ENCODE measurements at places on chromosomes 7 and 10. TPM values are rescaled to one million over a fixed set of nuclear protein-coding genes. Genes with fewer than 3 reads are reported as not detected.

TECPR1 gene
- total RNA-seq, result 13.9 TPM

MMD2 gene
- total RNA-seq, result not detected

CLDN4 gene
- not detected for total RNA-seq

LRIT2 gene
- total RNA-seq, result not detected

CYP26C1 gene
- total RNA-seq, result not detected

CALHM1 gene
- total RNA-seq, result not detected

DNA sequence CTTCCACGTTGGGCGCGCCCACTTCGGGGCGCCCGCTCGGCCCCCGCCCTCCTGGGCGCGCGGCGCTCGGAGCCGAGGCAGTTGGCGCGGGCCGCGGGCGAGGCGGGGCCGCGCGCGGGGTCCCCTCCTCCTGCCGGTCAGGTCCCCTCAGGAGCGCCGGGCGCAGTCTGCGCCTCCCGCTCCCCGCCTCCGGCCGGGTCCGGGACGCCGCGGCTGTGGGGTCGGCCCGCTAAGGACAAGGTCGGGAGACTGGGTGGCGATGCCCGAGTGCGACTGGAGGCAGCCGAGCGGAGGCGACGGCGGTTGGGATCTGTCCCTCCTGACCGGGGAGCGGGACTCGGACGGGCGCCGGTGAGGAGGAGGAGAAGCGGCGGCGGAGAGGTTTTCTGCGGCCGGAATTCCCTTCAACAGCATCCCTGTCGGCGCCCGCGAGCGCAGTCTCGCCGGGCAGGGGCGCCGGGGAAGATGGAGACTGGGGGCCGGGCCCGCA lies at the start of gene ATRNL1:
Gene ATRNL1 (plus strand): TSS at position 80 of the 490 bp plus-strand sequence. CDS start 386 bp downstream, at position 466.
- no peak for DNase-seq

- DNase-seq, result no peak
These were observed 59.3 kb downstream of the C10orf105 start for GRCh38 chr10:71660313-71660712.

GRCh38 chr7:7768977-7769709 lies 50.7 kb upstream of the RPA3 start:
- DNase-seq, result no peak

- no peak for DNase-seq
These were observed 21.6 kb downstream of the PRPF18 start for GRCh38 chr10:13608246-13608853.

DNA sequence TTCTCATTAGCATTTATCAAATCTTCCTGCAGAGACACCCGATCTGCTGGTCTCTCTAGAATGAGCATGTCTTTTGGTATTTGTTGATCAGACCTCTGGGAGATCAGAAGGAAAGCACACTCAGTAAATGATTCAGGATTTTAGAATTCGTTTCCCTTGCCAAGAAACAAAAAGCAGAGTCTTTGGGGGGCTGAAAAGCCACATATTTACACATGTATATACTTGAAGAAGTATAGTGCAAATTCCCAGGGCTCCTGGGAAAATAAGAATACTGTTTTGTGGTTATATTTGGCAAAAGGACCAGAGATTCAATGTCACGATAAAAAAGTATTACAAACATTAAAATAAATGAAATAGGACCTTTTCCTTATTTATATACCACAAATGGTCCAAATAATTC lies 100.2 kb downstream of the AGMO start:
- no peak for DNase-seq

- no peak for DNase-seq
These were observed 78.7 kb downstream of the ATXN7L1 start for GRCh38 chr7:105797652-105798051.

DNA sequence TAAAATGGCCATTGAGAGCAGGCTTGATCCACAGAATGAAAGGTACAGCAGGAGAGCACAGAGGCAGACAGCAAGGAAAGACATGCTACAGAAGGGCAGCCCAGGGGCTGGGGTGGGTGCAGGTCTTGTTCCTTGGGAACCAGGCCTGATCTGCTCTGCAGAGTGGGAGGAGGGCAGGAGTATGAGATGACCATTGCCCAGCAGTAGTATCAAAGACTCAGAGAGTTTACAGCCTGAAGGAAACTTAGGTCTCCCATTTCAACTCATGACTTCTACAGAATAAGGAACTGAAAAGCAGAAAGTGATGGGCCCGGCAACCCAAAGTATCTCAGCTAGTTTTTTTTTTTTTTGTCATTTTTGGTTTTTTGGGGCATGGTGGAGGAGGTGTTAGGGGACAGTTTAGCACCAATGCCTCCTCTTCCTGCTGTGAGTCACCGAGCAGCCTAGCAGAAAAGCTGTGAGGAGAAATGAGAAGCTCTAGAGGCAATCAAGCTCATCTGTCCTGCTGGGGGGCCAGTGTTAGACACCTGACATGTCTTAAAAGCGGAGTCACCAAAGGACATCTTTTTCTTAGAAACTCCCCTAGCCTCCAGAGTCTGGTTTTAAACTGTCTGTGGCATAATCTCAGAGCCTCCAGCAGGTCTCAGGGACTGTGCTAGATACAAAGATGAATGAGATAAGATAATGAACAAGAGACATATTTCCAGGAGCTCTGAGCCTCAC lies 34.3 kb upstream of the HERPUD2 start:
- no peak for DNase-seq

DNA sequence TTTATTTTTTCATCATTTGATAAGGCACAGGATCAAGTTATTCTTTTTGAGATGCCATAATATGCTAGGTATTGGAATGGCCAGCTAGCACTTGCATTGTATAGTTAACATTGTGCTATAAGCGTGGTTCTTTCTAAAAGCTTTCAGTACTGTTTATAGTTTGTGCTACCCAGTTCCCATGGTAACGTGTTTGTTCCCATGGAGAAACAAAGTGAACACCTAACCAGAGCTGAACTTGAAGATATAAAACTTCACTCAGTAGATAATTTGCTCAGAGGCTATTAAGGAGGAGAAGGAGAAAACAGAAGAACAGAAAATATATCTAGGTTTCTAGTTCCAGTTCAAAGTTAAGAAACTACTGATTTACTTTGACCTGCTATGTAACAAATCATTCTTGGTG lies 23.6 kb upstream of the ITGB8 start:
- no peak for DNase-seq

DNA sequence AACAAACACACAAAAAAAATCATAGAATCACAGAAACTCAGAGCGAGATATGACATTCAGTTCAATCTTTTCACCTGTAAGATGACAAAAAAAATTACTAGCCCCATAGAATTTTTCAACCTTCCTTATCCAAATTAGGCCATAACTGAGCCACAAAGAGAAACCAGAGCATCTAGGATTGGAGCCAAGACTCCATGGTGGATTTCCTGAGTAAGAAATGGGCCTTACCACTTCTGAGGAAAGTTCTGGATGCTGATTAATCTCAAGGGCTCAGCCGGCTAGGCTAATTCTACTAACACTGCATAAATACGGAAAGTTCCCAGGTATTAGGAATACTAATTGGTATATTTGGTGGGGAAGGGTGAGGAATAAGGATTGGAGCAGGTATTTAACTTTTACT lies 16.8 kb downstream of the LIPM start:
- DNase-seq, result no peak

DNA sequence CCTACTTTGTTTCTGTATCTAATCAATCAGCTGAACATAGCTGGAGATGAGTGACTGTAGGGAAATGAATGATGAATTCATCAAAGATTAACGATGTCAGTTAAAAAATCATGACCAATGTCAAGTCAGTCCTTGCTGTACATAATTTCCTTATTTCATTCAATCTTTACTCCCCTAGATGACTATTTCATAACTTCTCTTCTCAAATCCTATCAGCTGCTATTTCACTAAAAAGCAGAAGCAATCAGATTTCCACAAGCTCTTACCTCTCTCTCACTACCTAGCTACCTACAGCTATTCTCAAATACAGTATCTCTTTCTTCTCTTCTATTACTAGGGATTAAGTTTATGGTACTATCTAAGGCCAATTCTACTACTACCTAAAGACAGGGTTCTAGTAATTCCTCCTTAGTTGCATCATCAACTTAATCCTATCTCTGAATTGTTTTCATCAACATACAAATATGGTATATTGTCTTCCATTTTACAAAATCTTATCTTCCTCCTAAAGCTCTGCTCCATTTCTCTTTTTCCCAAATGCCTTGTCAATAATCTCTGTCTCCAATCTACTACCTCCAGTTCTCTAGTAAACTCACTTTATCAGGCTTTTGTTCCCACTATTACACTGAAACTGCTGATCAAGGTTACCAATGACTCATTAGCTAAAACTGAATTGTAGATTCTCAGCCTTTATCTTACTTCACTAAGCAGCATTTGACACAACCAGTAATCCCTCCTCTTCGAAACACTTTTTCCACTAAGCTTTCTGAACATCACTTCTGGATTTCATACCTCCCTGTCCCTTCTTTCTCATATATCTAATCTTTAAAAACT lies 28.4 kb downstream of the JMJD1C start:
- DNase-seq, result no peak

GRCh38 chr10:22345301-22346095 lies at the start of gene SPAG6:
Gene SPAG6 (plus strand): TSS chr10:22345496. CDS start chr10:22345612, 116 bp downstream.
- DNase-seq, result no peak

GRCh38 chr7:127928852-127929251 lies 102.4 kb downstream of the LRRC4 start:
- DNase-seq, result no peak

DNA sequence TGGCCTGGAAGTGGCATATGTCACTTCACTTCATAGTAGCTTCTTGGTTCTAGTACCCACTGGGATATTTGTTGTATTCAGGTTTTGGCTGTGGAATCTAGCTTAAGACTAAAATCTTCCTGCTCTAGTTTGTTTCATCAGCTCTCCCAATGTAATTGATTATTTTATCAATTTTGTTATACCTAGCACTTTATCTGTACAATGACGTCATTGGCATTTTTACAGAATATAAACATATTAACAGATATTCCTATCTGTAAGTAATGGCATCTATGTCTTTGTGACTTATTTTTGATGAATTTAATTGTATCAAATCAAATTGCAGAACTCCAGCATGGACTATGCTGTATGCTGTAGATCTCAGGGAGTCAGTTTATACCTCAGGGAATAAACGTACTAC lies 19.7 kb downstream of the KIAA1217 start:
- no peak for DNase-seq

DNA sequence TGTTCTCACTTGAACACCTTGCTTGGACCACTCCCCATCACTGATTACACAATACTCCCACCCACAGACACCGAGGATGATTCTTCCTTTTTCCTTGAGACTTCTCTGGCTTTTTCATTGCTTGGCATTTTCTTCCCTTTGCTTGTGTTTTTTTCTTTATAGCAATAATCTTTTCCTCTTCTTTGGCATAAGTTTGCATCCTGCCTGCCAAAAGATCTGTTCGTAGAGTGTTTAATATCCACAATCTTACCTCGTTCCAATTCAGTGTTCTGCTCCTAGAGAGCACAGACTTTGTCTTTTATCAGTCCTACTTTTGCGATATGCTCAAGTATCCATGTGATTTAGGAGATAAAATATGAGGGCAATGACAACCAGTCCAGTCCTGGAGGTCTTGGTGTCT lies 303.3 kb upstream of the CDC14C start:
- DNase-seq, result no peak

- no peak for DNase-seq
These were observed 18.1 kb downstream of the ERLIN1 start for GRCh38 chr10:100167553-100168312.

- DNase-seq, result no peak
These were observed 9.6 kb downstream of the PSD start for GRCh38 chr10:102408728-102409603.

DNA sequence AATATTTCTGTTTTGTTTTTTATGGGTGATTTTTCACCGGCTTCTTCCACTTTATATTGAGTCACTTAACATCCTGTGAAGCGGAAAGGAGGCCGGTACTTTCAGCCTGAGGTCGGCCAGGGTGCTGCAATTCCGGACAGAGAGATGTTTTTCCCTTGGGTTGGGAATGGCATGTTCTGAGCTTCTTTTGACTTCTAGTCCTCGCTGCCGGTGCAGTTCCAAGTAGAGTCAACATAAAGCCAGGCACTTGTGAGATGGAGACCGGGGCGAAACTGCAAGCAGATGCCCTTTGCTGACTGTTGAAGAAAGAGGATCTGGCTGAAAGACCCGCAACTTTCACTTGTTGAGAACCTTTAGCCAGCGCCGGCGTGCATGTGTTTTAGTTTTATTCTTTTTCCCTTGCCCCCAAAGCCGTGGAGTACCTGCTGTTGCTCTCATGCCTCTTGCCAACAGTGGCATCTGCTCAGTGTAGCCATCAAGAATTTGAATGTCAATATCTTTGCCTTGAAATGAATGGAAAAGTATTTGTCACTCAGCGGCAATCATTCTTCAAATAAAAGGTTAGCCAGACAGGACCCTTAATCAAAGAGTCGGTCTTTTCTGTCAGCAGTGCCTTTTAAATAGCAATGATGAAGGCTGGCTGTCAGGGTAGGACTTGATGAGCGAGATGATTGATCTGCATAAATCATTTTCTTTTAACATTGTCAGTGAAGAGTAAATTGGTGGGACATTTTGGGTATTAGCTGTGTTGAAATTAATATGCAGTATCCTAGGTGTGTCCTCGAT lies 351.2 kb downstream of the LRMDA start:
- no peak for DNase-seq

- no peak for DNase-seq
These were observed 72.4 kb downstream of the DNAJB6 start for GRCh38 chr7:157409149-157409752.
